Breast epithelium (tissue), 4 donors: ENCODE measurements at places on chromosomes 5 and 9. TPM values are rescaled to one million over a fixed set of nuclear protein-coding genes. Genes with fewer than 3 reads are reported as not detected.
A peak's percentile ranks its signal among the peaks of the same experiment; 100 is the strongest.

GRCh38 chr5:94903726-94904125 is 285.3 kb downstream of the SLF1 start:
- H3K27ac ChIP-seq = no peak overlapping the region
- H3K27me3 ChIP-seq = no peaks in the 10 kb centered on the region
- no peak for DNase-seq
- no peaks in the 10 kb centered on the region for H3K4me1 ChIP-seq

DNA sequence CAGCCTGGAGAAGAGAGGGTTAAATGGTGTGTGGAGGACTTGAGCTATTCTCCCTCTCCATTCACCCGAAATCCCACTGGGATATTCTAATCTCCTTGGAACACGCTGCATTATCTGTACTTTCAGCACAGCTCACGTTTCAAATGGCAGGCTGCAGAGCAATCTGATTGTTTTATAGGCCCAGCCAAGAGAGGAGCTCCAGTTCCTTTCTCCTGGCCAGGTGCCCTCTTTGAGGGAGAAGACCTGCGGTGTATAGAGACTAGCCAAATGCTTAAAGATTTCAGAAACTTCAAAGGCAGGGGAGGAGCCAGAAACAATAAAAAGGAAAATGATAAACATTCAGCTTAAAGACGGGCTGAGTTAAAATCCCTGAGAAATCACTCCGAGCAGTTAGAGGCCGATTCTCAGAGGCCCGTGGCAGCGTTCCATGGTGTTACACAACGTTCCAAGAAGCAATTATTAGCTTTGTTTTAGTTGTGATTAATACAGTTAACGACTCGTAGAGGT is 564.0 kb upstream of the KLF4 start:
- peak; percentile 83 for DNase-seq
- H3K27me3 ChIP-seq = no peaks in the 10 kb centered on the region
- H3K27ac ChIP-seq = peak overlapping the region; percentile 61
- no peaks in the 10 kb centered on the region for H3K36me3 ChIP-seq
- no peak overlapping the region for H3K4me3 ChIP-seq
- no peaks in the 10 kb centered on the region for H3K4me1 ChIP-seq

DNA sequence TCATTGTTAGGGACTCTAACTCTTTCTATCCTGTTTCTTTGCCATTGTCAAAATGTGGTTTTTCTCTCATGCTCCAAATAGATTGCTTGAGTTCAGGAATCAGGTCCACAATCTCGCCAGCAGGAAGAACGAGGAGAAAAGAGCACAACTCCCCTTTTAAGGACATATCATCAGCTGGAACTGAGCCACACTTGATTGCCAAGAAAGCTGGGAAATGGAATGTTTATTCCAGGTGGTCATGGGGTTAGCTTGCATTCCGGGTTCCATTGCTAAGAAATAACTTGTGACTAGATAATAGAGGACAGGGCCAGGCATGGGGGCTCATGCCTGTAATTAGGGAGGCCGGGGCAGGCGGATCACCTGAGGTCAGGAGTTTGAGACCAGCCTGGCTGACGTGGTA is 32.4 kb upstream of the C9orf57 start:
- no peaks in the 10 kb centered on the region for H3K36me3 ChIP-seq
- DNase-seq = no peak
- no peak overlapping the region for H3K27ac ChIP-seq
- no peaks in the 10 kb centered on the region for H3K4me1 ChIP-seq
- no peaks in the 10 kb centered on the region for H3K27me3 ChIP-seq

DNA sequence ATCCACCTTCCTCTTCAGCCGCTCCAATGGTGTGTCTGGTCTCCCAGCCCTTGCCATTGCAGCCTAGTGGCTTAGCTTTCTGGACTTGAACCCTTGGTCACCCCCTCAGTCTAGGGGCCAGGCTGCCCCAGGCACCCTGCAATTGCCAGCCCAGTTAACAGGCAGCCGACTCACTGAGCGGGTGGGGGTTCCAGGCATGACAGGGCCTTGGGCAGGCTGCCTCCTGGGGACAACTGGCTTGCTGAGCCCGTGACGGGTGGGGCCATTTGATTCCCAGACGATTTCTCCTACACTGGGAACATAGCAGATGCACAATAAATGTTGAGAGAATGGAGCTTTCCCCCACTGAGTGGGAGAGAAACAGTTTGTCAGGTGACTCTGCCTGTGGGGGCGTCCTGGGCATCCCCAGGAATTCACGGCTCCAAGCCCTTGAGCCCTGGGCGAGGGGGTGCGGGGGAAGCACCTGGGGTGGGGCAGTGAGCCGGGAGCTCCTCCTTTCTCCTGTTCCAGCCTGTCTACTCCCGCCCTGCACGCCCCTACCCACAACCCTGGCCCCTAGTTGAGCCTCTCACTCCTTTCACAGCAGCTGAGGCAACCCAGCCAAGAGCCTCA is 12.6 kb upstream of the AQP7 start:
- no peak overlapping the region for H3K4me3 ChIP-seq
- no peaks in the 10 kb centered on the region for H3K27me3 ChIP-seq
- no peaks in the 10 kb centered on the region for H3K4me1 ChIP-seq
- no peaks in the 10 kb centered on the region for H3K36me3 ChIP-seq
- peak overlapping the region; percentile 12 for H3K27ac ChIP-seq

DNA sequence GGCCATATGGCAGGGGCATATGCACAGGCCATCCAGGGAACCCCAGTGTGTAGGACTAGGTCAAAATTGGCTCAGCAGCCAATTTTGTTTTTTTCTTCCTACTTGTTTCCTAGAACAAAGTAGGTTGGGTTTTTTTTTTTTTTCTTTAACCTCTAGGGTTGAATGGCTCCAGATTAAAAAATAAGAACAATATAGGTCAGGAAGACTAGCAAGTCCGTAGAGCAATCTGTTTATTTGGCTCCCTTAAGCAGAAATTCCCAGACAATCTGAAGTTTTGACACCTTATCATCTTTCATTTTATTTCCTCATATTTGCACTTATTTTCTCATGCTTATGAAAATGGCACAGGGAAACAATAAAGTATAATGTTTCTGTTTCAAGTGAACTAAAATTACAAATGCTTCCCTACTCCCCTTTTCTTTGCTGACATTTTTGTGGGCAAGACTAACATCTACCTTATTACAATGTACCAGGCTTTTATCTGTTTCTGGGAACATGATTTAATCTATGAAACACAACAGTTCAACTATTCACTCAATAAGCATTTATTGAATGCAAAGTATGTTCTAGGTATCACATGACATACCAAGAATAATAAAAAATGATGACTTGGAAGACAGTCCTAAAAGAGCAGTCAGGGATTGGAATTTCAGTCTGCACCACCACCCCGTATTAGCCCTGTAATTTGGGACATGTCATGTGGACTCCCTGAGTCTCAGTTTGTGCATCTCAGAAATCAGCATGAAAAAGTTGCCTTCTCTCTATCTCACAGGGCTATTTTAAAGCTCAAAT is 30.5 kb downstream of the TLR4 start:
- no peak overlapping the region for H3K27ac ChIP-seq
- no peaks in the 10 kb centered on the region for H3K4me1 ChIP-seq
- no peak for DNase-seq
- no peaks in the 10 kb centered on the region for H3K27me3 ChIP-seq

- no peaks in the 10 kb centered on the region for H3K36me3 ChIP-seq
- no peak for DNase-seq
- no peaks in the 10 kb centered on the region for H3K4me1 ChIP-seq
- no peak overlapping the region for H3K4me3 ChIP-seq
- no peaks in the 10 kb centered on the region for H3K27me3 ChIP-seq
- H3K27ac ChIP-seq = no peak overlapping the region
Measured at GRCh38 chr5:45509371-45509770, 186.8 kb downstream of the HCN1 start.

DNA sequence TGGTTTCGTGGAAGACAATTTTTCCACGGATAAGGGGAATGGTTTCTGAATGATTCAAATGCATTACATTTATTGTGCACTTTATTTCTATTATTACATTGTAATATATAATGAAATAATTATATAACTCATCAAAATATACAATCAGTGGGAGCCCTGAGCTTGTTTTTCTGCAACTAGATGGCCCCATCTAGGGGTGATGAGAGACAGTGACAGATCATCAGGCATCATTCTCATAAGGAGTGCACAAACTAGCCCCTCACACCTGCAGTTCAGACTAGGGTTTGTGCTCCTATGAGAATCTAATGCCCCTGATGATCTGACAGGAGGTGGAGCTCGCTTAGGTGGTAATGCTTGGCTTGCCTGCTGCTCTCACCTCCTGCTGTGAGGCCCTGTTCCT is 6.4 kb downstream of the ISCA1 start:
- DNase-seq = no peak
- no peaks in the 10 kb centered on the region for H3K27me3 ChIP-seq
- no peak overlapping the region for H3K27ac ChIP-seq
- no peak overlapping the region for H3K4me3 ChIP-seq
- H3K36me3 ChIP-seq = no peaks in the 10 kb centered on the region
- no peaks in the 10 kb centered on the region for H3K4me1 ChIP-seq

DNA sequence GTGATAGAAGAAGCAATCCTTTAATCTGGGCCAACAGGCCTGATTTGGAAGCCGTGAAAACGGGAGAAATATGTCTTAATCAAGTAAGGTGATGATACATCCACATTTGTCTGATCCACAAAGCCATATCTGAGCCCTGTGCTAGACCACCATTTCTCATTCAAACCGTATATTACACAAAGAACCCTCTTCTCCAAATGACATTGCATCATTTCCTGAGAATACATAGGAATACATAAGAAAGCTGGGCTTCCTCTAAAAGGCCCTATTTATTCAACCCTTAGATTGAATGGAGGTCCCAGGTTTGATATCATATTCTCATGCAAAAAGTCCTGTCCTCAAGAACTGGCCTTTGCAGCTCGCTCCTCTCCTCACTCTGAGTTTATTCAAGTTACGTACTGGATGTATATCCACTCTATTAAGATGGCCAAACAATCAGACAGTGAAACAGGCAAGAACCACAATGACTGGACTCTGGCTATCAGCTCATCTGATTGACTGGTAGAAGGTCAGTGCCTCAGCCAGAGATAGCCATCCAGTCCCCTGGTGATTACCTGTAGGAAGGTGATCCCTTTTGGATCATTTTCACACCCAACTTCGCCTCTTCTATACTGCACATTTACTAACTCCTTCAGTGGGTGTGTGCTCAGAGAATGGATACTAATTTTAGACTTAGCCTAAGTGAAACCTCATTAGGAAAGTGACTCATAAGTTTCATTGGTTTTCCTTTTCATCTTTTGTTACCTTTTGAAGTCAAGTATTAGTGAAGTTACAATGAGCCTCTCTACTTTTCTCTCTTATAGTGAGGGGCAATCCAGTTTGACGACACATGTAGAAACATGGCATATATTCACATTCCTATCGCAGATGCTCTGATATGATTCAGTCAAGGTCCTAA is 167.6 kb upstream of the WWC1 start:
- no peaks in the 10 kb centered on the region for H3K4me1 ChIP-seq
- H3K27me3 ChIP-seq = no peaks in the 10 kb centered on the region
- no peak for DNase-seq
- no peak overlapping the region for H3K27ac ChIP-seq
- H3K4me3 ChIP-seq = no peak overlapping the region

DNA sequence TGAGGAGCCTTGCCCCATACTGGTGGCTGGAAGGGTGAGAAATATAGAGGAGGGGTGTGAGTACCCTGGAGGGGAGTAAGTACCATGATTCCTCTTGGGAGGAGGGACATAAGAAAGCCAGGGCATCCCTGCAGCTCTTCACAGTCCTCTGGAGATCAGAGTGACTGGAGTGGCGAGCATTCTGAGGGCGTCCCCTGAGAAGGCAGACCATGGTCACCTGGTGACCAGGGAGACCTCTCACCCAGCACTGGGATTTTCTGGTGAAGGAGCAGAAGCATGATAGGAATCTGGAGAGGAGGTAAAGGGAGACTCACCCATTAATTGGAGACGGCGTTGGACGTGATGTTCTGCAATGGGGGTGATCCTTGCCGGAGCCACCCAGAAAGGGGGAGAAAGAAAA is 27.7 kb upstream of the GPX3 start:
- H3K4me3 ChIP-seq = no peak overlapping the region
- no peak overlapping the region for H3K27ac ChIP-seq
- no peaks in the 10 kb centered on the region for H3K27me3 ChIP-seq
- no peak for DNase-seq
- no peaks in the 10 kb centered on the region for H3K4me1 ChIP-seq

GRCh38 chr5:178899289-178899688 is 3.6 kb downstream of the ZFP2 start:
- no peaks in the 10 kb centered on the region for H3K4me1 ChIP-seq
- no peak for DNase-seq
- H3K4me3 ChIP-seq = no peak overlapping the region
- no peaks in the 10 kb centered on the region for H3K27me3 ChIP-seq

GRCh38 chr5:96595300-96596090 is 66.7 kb upstream of the CAST start:
- no peaks in the 10 kb centered on the region for H3K36me3 ChIP-seq
- no peak for DNase-seq
- H3K4me1 ChIP-seq = no peaks in the 10 kb centered on the region
- no peaks in the 10 kb centered on the region for H3K27me3 ChIP-seq
- no peak overlapping the region for H3K27ac ChIP-seq

- no peaks in the 10 kb centered on the region for H3K27me3 ChIP-seq
- no peak for DNase-seq
- H3K36me3 ChIP-seq = no peaks in the 10 kb centered on the region
- no peak overlapping the region for H3K27ac ChIP-seq
- H3K4me1 ChIP-seq = no peaks in the 10 kb centered on the region
- no peak overlapping the region for H3K4me3 ChIP-seq
Measured at GRCh38 chr9:113668061-113668460, 204.5 kb downstream of the RGS3 start.

GRCh38 chr9:137982200-137982599 is 104.6 kb downstream of the CACNA1B start:
- H3K27ac ChIP-seq = no peak overlapping the region
- H3K36me3 ChIP-seq = no peaks in the 10 kb centered on the region
- H3K4me3 ChIP-seq = no peak overlapping the region

DNA sequence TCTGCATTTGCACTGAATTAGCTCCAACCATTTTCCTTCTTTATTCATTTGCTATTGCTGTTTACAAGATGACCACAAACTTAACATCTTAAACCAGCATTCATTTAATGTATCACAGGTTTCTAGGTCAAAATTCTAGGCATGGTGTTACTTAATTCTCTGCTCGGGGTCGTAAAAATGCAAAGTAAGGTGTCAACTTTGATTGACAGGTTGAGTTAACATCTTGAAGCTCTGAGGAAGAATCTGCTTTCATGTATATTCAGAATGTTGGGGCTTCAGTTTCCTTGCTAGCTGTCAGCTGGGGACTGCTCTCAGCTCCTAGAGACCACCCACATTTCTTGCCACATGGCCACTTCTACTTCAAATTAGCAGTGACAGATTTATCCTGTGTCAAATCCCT is 348.7 kb upstream of the GRIN3A start:
- no peak overlapping the region for H3K27ac ChIP-seq
- no peaks in the 10 kb centered on the region for H3K27me3 ChIP-seq

The PCDHGA9 gene
- total RNA-seq = 7.8 TPM

The ORM1 gene
- not detected for total RNA-seq

The UNC13B gene
- total RNA-seq = 19.3 TPM

The OR4F3 gene
- total RNA-seq = not detected

The ZNF354B gene
- 40.7 TPM for total RNA-seq

The SVEP1 gene
- total RNA-seq = 158 TPM

The KLF9 gene
- 223 TPM for total RNA-seq
